Right renal cortex interstitium (tissue), 3 donors: ENCODE measurements at places on chromosomes 1 and 21.

GRCh38 chr1:11880911-11881748, 22.4 kb upstream of the NPPB start:
- no peak for DNase-seq

DNA sequence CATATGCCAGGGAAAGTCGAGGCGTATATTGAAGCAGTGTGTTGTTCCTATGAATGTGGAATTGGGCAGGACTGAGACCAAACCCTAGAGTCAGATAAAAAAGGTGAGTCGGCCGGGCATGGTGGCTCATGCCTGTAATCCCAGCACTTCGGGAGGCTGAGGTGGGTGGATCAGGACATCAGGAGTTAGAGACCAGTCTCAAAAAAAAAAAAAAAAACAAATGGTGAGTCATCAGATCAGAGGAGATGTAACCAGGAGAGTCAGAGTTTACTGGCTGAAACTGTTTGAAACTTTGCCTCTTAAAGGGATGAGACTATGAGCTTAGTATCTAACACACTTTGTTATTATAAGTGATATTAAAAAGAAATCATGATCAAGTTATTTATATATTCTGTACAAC, 26.4 kb upstream of the SYCP1 start:
- DNase-seq: no peak

- no peak for DNase-seq
Measured at GRCh38 chr1:30444850-30445249, 278.5 kb downstream of the MATN1 start.

GRCh38 chr1:26626994-26627393, 68.8 kb upstream of the ARID1A start:
- DNase-seq: no peak

- no peak for DNase-seq
Measured at GRCh38 chr1:156045076-156045475, 8.5 kb downstream of the UBQLN4 start.

- DNase-seq: no peak
Measured at GRCh38 chr1:108079440-108080025, 114.6 kb upstream of the VAV3 start.

GRCh38 chr1:10824821-10825540, 28.5 kb upstream of the CASZ1 start:
- no peak for DNase-seq

- no peak for DNase-seq
Measured at GRCh38 chr1:111399792-111400610, 27.5 kb downstream of the OVGP1 start.
